HFFc6 (cell line): ENCODE measurements at places on chromosomes 13 and 19. TPM values are rescaled to one million over a fixed set of nuclear protein-coding genes. Genes with fewer than 3 reads are reported as not detected.

- no peak for DNase-seq
Measured at GRCh38 chr19:15292847-15293582, 39.3 kb downstream of the BRD4 start.

The C3 gene
- total RNA-seq = 0.67 to 1.7 TPM (median 1.2 TPM) in 3 replicates

- DNase-seq = no peak
Measured at GRCh38 chr13:72508392-72508791, 219.0 kb downstream of the MZT1 start.

The ALOX5AP gene
- not detected in 2 replicates for total RNA-seq

The FGF14 gene
- total RNA-seq = 0.02 TPM in 1 of 3 replicates, not detected in the others

DNA sequence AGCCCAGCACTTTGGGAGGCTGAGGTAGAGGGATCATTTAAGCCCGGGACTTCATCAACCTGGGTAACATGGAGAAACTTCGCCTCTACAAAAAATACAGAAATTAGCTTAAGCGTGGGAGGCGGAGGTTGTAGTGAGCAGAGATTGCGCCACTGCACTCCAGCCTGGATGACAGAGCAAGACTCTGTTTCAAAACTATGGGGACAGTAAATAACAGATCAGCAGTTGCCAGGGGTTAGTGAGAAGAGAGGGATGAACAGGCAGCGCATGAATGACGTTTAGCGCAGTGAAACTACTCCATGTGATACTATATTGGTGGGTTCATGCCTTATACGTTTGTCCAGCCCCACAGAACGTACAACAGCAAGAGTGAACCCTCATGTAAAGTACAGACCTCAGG is 7.1 kb upstream of the ICAM3 start:
- peak; percentile 10 for DNase-seq

- DNase-seq = no peak
Measured at GRCh38 chr13:87684850-87685742, 13.9 kb downstream of the SLITRK5 start.

The ZNF780A gene
- total RNA-seq = 9.9 to 10.5 TPM (median 10.1 TPM) in 3 replicates

DNA sequence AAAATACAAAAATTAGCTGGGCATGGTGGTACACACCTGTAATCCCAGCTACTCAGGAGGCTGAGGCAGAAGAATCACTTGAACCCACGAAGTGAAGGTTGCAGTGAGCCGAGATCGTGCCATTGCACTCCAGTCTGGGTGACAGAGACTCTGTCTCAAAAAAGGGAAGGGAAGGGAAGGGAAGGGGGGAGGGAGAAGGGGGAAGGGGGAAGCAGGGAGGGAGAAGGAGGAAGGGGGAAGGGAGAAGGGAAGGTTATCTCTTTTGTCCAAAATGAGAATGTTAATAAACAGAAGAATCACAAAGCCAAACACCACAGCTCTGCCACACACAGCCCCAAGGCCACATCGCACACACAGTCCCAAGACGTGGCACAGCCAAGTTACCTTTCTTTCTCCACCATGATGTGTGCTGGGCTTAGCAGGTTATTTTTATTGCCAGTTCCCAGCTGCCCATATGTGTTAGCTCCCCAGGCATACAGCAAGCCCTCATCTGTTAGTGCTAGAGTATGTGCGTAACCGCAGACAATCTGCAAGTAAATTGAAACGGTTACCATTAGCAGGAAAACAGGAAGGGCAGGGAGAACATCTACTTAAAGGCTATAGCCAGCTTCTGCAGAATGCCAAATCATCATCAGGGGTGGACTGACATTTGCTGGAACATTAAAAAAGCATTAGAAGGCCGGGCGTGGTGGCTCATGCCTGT is 34.3 kb downstream of the RCBTB1 start:
- no peak for DNase-seq

- DNase-seq = peak; percentile 47
Measured at GRCh38 chr19:48842789-48843162, 6.5 kb upstream of the HSD17B14 start.

DNA sequence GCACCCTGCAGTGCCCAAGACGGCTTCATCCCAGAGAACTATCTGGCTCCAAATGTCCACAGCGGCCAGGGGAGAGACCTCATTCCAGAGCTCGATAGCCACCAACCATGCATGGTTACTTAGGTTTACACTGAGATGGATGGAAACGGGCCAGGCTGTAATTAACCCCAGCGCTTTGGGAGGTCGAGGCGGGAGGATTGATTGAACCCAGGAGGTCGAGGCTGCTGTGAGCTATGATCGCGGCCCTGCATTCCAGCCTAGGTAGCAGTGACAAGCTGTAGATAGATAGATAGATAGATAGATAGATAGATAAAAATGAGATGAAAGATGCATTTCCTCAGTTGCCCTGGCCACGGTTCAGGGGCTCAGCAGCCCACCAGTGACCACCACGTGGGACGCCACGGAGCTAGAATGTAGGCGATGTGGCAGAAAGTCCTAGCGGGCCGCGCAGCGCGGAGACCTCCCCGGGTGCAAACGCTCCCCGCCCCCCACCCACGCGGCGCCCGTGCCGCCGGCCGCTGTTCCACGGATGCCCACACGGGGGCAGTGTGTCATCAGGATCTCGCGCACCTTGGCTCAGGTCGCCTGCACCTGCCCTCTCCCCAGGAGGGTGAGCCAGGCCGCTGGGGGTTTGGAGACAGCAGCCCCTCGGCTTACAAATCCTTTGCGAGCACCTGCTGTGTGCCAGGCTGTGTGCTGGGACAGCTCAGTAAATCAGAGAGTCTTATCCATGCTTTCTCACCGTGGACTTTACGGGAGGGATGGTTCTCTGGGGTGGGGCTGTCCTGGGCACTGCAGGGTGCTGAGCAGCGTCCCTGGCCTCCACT is 13.5 kb upstream of the TLE5 start:
- DNase-seq = no peak

DNA sequence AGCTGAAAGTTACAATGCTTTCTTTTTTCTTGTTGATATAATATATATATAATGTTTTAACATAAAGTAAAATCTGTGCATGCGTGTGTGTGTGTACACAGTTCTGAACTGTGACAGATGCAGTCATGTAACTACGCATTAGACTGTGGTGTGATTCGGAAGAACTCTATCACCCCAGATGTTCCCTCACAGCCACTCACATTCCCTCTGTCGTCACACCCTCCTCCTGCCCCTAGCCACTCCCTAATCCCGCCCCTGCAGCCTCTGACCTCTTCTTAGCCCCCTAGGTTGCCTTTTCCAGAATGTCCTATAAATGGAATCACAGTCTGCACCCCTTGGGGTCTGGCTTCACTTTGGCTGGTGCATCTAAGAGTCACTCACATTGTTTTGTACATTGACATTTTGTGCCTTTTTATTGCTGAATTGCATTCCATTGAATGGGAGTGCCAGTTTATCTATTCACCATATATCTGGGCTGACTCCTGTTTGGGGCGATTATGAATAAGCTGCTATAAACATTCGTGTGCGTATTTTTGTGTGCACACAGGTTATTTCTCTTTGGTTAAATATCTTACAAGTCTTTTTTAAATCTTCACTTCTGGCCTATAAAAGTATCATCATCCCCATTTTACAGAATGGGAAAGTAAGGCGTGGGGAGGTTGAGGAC is 20.4 kb downstream of the DHRS12 start:
- no peak for DNase-seq

The FFAR3 gene
- not detected in 3 replicates for total RNA-seq

DNA sequence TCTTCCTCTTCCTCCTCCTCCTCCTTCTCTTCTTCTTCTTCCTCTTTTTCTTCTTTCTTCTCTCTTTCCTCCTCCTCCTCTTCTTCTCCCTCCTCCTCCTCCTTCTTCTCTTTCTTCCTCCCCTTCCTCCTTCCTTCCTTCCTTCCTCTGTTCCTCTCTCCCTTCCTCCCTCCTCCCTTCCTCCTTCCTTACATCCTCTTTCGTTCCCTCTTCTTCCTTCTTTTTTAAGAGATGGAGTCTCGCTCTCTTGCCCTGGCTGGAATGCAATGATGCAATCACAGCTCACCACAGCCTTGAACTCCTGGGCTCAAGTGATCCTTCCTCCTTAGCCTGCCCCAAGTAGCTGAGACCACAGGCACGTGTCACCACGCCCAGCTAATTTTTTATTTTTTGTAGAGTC is 13.2 kb downstream of the EHD2 start:
- DNase-seq = peak; percentile 58

DNA sequence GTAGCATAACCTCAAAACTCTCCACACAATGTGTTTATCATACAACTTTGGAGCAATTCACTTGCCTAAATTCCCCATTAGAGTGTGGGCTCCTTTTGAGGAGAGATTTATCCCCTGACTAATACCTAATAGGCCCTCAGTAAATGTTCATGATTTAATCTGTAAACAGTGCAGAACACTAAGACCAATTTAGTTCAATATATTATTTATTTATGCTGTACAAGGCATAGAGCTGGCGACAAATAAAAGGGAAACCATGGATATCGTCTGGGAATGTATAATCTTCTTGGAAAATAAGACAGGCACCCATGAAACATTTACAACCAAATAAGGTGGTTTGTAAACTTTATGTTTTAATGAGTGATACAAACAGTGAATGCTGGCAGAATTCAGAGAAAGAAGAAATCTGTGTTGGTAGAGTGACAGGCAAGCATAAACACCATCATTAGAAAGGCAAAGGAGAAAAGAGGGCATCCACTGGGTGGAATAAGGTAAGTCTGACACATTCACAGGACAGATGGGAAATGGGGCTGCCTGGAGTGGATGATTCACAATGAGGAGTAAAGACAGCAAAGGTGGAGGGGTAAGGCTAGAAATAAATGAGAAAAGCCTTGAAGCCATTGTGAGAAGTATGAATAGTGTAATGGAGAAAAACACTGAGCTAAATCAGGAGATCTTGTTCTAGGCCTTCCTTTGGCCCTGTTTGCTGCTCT is 106.1 kb upstream of the MIR17HG start:
- no peak for DNase-seq

DNA sequence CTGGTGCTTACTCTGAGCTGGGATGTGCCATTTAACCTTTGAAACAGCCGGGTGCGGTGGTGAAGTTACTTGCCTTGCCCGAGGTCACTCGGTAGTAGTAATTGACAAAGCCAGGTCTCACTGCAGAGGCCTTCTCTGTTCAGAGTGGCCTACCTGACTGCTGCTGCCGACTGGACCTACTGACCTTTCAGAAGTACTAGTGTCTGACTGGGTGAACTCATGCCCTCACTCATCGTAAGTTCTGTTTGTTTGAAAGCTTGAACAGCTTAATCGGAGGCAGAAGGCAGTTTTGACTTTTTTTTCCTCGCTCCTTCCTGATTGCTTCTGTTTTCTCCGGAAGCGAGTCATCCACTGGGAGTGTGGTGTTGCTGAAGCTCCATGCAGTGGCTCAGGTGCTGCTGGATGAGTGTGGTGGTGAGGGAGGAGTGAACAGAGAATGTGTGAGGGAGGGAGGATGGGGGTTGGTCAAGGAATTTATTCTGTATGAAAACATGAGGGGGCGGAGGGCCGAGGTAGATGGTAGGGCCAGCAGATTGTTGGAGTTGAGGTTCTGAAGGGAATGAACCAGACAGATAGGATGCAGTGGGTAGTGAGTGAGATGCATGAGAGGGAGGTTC is 2.7 kb downstream of the SPINT2 start:
- peak; percentile 32 for DNase-seq

- DNase-seq = no peak
Measured at GRCh38 chr19:18649371-18650020, 12.7 kb downstream of the KLHL26 start.

GRCh38 chr19:35318679-35319448 is 10.1 kb upstream of the CD22 start:
- DNase-seq = peak; percentile 94

DNA sequence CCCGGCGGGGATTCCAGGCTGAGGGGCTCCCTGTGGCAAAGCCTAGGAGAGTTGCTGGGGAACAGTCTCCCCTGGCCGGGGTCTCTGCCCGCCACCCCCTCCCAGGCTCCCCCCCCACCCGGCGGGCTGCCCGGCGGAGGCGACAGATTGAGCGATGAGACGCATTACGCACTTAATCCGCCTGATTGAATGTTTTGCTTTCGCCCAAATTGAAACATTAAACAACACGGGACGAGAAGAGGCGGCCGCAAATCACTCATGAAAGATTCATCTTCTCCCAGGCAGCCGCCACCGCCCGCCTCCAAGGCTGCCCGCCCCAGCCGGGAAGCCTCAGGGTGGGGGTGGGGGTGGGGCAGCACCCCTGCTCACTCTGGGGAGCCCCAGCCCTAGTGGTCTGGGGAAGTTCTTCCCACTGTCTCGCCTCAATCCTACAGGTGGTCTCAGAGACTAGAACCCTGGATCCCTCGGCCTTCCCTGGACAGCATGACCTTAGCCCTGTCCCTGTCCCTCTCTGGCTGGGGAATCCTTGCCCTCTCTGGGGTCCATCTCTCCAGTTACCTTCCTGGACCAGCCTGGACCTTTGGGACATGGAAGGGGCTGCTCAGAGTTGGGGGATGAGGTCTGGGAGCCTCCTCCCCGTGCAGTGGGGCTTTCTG is 7.6 kb upstream of the ERFL start:
- DNase-seq = no peak

DNA sequence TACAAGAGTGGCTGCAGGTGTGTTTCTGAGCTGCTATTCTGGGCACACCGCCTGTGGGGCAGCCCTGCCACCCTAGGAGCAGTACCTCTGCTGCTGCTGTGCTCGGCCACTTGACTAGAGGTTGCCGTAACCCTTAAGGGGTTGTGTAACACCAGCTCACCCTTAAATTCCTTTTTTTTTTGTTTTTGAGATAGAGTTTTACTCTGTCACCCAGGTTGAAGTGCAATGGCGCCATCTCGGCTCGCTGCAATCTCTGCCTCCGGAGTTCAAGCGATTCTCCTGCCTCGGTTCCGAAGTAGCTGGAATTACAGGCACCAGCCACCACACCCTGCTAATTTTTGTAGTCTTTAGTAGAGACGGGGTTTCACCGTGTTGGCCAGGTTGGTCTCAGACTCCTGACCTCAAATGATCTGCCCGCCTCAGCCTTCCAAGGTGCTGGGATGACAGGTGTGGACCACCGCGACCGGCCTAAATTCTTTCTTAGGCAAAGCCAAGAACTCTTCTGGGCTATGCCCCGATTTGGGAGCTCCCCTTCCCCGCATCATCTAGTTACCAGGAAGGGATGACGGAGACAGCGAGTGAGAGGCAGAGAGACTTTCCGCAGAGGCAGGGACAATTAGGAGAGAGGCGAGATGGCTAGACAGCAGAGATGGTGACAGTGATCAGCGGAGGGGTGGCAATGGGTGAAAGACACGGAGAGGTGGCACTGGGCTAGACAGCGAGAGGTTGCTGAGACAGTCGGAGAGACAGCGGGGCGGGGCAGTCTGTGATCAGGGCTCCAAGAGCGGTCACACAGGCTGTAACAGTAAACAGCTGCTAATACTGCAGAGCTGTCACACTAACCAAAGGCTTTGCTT is 4.4 kb upstream of the LILRA5 start:
- no peak for DNase-seq

GRCh38 chr19:53177986-53178385 is 15.2 kb downstream of the ZNF665 start:
- DNase-seq = no peak

DNA sequence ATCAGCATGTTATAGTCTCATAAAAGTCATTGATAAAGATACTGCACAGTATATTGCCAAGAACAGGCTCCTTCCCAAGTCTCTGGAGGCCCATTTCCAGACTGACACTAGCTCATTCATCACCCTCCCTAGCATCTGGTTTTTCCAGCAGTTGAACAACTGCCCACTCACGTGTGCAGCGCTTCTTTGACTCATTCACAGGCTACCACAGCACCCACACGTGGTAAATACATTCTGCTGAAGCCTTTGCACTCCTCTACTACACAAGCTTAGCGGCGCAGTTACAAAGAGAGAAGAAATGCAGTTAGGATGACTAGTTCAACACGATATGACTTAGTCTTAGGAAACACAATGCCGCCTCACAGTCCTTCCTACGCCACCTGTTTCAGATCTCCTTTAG is 87.7 kb downstream of the DOCK9 start:
- DNase-seq = peak; percentile 88

The TEX29 gene
- 0.35 TPM in 1 of 3 replicates, not detected in the others for total RNA-seq

- DNase-seq = no peak
Measured at GRCh38 chr19:30873003-30873402, 476.2 kb downstream of the TSHZ3 start.
